ENCODE measurements at places on chromosomes 7 and 10. TPM values are rescaled to one million over a fixed set of nuclear protein-coding genes. Genes with fewer than 3 reads are reported as not detected.

The CALML5 gene
- not detected for total RNA-seq

DNA sequence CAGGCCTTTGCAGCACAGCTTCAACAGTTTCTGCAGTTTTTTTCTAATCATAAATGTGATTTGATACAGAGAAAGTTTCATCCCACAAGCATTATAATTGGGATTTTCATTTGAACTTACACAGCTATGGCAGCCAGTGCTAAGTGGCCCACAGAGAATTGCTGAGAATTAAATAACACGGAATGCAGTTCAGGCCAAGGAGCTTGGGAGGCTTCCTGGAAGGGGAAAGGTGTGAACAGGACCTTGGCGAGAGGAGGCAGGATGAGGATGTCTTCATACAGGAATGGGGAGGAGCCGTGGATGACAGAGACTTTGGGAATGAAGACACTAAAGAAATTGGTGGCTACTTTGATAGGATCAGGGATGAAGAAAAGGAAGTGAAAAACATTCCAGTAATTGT, 95.3 kb downstream of the ZNF22 start:
- no peak for DNase-seq

The DMBT1 gene
- not detected for total RNA-seq

The DENND2A gene
- 42.1 TPM for total RNA-seq

DNA sequence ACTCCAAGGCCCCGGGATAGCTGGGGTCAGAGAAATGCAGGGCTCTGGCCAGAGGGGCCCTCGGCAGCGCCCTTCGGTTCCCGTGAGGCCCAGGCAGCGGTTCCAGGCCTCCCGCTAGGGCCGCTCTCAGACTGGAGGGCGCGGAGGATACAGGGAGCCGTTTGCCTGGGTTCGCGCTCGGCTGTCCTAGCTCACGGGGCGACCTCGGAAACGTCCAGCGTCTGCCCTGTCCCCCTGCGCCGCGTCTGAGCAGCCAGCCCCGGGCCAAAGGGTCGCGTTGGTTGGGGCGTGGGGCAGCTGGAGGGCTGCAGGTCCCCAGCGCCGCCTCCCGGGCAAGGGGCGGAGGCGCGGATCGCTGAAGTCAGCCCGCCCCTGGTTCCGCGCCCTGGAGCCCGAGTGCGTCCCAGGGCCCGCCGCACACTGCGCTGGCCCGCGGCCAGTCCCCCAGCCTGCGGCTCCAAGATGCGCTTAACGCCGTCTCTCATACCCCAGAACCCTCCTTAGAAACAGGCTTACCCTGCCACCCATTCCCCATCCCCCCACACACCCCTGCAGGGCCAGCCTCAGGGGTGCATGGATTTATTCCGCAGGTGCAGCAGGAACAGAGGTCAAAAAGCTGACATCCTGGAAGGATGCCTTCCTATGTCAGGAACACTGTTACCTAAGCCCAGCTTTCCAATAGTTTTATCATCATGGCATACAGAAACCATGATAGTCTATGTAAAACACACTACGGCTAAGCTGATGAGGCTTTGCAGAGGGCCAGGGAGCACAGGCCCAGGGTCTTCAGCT, 22.1 kb upstream of the OPN4 start:
- no peak for DNase-seq

The XRCC2 gene
- 1.6 TPM for total RNA-seq

GRCh38 chr10:22544325-22545068, 169.9 kb downstream of the PIP4K2A start:
- DNase-seq: no peak

The LRRC4 gene
- total RNA-seq: 4.5 TPM

The GIMAP6 gene
- total RNA-seq: not detected

- peak; percentile 67 for DNase-seq
These were observed 809 bp downstream of the C10orf143 start for GRCh38 chr10:130109796-130110245.

The ANKRD61 gene
- 0.18 TPM for total RNA-seq

GRCh38 chr10:47161465-47161864, 138.5 kb upstream of the GDF10 start:
- no peak for DNase-seq

- DNase-seq: no peak
These were observed 84.2 kb upstream of the MKI67 start for GRCh38 chr10:128210215-128211063.

- no peak for DNase-seq
These were observed 44.3 kb upstream of the CABCOCO1 start for GRCh38 chr10:61618388-61618961.

DNA sequence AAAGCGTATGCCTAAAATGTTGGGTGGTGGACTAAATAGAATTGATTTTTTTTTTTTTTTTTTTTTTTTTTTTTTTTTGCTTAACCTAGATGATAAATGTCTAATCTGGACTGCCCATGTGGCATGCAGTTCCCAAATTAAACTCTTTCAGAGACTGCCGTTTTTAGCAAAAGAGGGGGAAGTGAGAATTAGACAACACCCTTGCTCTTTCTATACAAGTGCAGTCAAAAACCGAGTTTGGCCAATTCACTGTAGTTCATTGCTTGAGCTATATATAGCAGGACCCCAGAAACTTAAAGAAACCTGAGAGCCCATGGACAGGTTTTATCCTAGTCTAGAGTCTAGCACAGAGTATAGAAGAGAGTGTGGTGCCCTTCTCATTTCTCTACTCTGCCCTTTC, 141.9 kb downstream of the GRM3 start:
- DNase-seq: no peak

- no peak for DNase-seq
These were observed 74.5 kb upstream of the PTPRZ1 start for GRCh38 chr7:121798453-121798840.

The LEP gene
- total RNA-seq: not detected
